ENCODE measurements at places on chromosomes 2 and 18.

DNA sequence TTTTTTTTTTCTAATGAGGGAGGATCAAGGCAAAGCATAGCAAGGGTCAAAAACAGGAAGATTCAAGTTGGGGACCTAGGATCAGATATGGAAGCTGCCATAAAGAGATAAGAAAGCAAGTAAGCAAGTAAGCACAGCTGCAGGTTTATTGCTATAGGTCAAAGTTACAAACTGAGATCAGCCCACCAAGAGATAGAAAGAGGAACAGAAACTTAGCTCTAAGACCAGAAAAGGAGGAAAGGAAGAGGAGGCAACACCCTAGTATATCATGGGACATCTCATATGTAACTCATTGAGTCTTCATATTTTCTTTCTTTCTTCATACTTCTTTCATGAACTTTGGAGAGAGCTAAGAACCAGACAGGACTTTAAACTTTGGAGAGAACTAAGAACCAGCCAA lies 295.9 kb upstream of the CRIM1 start:
- no peak for DNase-seq

DNA sequence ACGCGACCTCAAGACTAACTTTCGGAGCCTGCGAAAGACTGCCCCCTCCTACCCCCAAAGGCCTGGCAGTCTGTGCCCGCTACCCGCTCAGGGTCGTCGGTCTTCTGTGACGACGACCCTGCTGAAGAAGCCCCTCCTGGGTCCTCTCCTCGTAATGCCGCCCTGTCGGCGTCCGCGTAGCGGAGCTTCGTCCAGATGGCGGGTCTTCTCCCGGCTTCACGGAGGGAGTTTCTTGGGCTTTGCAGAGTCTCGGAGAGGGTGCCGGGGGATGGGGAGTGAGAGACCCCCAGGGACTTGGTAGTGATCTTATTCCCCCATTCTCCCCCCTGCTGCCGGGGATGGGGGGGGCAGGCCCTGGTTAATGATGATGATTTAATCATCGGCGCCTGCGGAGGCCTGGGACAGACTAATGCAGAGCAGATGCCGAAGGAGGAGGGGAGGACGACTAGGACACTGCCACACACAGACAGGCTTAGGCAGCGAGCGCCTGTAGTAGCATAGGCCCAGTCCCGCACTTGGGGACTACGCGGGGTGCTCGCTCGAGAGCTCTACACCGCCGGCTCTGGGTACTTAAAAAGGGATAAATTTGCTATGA lies 528 bp upstream of the PCGF1 start:
- no peak for DNase-seq

DNA sequence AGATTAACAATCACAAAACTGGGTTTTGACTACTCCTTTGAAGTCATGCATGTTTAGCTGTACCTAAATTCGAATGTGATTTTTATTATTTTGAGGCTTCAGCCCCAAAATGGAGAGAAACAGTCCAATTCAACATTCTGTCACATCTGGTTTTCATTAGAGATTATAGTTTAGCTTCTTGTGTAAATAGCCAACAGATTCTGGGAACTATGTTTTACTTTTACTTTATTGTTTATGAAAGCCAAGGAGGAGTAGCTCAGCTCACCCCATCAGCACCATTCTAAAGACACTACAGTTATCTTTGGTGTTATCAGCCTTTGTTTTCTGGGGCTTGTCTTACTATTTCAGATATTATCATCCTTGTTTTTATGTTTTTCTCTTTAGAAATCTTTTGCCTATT lies 465.0 kb upstream of the CWC22 start:
- no peak for DNase-seq

DNA sequence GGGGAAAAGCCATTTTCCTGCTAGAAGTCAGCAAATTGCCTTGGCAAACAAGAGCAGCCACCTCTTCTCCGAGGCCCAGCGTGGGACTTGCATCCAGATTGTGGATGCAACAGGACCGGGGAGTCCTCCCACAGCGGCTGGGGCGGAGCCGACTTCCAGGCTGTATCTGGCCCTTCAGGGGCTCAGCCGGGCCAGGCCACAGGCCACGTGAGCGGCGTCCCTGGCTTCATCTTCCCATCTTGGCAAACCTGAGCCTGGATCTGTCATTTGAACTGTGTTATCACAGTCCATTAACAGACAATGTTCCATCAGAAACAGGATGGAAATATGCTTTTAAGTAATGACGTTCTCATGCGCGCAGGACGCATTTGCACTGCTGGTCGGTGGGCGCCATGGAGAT lies 483.5 kb upstream of the SALL3 start:
- DNase-seq: no peak

DNA sequence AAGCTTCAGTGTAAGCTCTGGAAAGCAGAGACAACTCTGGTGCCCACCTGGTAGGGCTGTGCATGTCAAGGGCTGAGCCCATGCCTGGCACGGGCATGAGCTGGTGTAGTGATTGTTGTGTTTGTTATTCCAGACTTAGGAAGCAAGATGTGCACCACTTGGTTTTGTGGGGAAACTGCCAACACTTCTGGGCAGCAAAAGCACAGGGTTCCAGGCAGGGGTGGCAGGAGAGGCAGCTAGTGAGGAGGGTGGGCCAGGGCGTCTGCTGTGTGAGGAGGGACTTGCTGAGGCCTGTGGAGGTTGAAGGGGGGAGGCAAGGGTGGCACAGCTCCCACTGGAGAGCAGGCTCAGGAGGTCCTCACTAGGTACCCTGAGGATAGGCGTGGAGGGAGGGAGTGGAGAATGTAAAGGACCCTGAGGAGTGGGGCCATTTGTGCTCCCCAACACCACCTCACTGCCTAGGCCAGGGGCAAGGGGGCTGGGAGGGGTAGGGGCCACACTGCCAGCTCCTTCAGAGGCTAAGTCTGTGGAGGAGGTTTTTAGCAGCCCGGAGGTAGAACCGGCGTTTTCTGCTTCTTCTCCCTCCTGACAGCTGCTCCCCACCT lies 104.0 kb upstream of the POU3F3 start:
- no peak for DNase-seq

GRCh38 chr18:43581936-43582519 lies 304.7 kb upstream of the SYT4 start:
- DNase-seq: no peak

- no peak for DNase-seq
These were observed 9.5 kb downstream of the COPS7B start for GRCh38 chr2:231795525-231796327.

- no peak for DNase-seq
These were observed 25.6 kb downstream of the RASGRP3 start for GRCh38 chr2:33502025-33502424.

Data from activated CD4-positive, alpha-beta T cell treated with anti-CD3 and anti-CD28 coated beads for 24 hours (primary cell).